ENCODE measurements at places on chromosomes 2 and 18.

DNA sequence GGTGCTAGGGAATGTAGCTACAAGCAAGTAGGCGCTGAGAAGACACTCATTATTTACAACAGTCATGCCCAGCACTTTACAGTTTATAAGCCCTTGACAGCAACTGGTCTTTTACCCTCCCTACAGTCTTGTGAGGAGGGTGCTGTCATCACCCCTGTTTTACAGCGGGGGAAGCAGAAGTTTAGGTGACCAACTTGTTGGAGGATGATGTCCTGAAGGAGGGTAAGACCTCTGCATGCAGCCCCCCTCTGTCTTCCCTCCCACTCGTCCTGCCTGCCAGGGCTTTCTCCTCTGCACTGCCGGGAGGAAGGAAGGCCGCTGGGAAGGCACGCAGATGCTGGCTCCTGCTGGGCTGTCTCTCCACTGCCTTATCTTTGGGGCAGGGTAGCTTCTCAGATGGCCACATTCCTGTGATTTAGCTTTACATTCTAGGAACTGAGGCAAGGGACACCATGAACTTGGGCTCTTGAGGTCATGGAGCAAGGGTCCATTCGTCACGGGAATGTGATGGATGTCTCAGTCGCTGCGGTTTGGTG, 972 bp downstream of the IL1R1 start:
- DNase-seq: no peak

- peak; percentile 46 for DNase-seq
Measured at GRCh38 chr18:2850816-2851215, 4.0 kb downstream of the EMILIN2 start.

DNA sequence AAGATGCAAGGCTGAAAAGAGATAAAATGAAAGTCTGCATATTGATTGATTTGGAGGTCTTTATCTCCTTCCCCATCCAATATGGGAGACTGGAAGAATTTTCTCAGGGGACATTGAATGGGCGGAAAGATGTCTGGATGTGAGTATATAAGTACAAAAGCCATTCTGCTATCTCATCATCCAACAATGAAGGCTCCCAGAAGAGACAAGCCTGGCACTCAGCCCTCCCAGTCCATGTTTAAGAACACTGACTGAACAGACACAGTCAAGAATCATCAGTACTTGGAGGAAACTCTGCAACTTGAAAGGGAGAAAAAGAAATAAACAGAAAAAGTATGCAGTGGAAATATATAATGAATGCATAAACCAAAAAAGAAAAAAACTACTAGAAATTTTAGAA, 80.9 kb downstream of the PTRHD1 start:
- no peak for DNase-seq

GRCh38 chr2:183063083-183063482, 15.5 kb upstream of the DUSP19 start:
- no peak for DNase-seq

DNA sequence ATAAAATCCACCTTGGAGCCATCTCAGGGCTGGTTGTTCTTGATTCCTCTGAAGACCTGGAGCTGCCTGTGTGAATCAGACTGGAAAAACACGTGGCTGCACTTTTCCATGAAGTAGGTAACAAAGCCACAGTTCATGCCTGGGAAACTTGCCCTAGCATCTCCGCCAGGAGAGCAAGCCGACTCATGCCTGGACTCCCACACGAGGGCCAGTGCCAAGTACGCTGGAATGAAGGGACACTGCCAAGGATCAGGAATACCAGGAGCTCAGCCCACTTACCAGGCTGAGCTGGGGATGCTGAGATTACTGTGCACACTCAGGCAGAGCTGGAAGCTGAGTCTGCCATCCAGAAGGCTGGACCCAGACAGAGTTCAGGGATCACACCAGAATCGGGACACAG, 10.9 kb upstream of the FHL2 start:
- peak; percentile 90 for DNase-seq

GRCh38 chr2:222424276-222424728, at the start of gene SGPP2:
Gene SGPP2 (plus strand): TSS chr2:222424543. CDS start chr2:222424603, 60 bp downstream.
- no peak for DNase-seq

- DNase-seq: no peak
Measured at GRCh38 chr2:46863882-46864281, 51.7 kb downstream of the MCFD2 start.

- no peak for DNase-seq
Measured at GRCh38 chr2:223591596-223591995, 10.6 kb downstream of the SCG2 start.

DNA sequence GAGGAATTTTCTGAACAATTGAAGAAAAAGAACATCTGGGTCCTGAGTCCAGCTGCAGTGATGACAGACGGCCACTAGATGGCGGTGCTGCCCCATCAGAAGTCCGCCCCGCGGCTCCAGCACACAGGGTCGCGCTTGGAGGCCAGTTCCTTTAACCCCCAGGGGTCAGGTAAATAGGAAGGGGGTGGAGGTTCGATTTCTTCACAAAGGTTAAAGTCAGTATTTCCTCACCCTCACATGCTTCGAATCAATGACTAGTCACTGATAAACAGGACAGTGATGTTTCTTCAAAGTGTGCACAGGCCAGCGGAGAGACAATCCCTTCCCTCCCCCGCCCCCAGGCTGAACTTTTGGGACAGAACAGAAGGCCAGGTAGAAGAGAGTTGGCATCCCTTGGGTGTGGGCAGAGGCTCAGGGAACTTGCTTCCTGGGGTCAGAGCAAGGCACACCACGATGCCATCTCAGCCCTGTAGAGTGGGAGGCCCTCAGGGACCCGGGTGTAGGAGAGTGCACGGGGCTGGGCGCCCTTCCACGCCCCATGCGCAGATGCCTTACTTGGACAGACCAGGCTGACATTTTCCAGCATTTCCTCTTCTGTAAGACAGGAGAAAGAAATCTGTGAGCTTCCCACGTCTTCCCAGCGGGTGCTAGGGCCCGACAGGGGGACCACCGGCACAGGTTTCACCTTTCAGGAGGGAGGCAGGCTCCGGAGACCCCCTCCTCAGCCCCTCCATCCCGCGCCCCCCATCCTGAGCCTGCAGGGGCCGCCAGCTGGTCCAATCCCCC, 722 bp downstream of the APOB start:
- DNase-seq: peak; percentile 12

- DNase-seq: no peak
Measured at GRCh38 chr18:24552218-24552617, 91.8 kb downstream of the HRH4 start.

GRCh38 chr2:39989888-39990287, 210.8 kb upstream of the THUMPD2 start:
- DNase-seq: no peak

DNA sequence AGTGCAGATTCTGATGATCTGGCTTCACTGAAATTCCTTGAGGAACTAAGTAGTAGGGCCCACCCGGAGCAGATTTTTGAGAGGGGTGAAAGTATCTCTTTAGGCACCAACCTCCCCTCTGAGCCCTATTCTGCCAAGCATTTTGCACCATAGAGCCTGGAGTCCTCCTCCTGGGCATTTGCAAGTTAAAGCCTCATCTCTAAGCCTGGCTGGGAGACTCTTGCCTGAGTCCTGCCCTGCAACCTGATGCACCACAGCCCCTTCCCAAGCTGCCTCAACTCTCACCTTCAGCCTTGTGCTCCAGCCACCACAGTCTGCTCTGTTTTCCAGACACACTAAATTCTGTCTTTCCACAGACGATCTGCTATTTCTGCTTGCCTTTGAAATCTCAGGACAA, 79.6 kb upstream of the PKDCC start:
- no peak for DNase-seq

DNA sequence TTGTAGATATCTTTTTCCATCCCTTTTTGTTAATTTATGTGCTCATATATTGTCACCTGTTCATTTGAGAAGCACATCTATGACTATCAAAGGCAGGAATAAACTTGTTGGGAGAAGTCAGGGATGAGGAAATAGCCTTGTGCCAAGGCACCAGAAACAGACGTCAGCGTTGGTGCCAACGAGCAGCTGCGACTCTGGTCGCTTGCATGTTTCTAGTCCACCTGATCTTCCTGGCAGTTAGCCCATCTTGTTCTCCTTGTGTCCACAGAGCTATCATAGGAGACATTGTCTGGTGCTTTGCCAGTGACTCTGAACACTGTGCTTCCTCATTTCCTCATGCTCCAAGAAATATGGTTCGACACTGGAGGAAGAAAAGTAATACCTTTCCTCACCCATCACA, 374.4 kb downstream of the PTPRM start:
- no peak for DNase-seq

DNA sequence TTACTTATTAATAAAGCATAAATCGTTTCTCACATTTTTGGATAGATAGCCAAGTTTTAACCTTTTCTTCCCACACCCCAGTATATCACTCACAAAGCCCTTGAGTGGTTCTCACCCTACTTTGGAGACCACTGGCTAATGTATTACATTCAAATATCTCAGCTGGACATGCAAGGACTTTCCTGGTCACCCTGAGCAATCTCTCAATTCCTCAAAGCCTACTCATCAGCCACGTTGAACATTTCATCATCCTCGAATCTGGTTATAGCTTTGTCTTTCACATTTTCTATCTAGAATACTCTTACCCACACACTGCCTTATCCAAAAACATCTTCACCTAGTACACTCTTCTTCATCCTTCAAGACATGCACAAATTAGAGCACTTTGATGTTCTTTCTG, 71.1 kb upstream of the MAPRE2 start:
- DNase-seq: no peak

DNA sequence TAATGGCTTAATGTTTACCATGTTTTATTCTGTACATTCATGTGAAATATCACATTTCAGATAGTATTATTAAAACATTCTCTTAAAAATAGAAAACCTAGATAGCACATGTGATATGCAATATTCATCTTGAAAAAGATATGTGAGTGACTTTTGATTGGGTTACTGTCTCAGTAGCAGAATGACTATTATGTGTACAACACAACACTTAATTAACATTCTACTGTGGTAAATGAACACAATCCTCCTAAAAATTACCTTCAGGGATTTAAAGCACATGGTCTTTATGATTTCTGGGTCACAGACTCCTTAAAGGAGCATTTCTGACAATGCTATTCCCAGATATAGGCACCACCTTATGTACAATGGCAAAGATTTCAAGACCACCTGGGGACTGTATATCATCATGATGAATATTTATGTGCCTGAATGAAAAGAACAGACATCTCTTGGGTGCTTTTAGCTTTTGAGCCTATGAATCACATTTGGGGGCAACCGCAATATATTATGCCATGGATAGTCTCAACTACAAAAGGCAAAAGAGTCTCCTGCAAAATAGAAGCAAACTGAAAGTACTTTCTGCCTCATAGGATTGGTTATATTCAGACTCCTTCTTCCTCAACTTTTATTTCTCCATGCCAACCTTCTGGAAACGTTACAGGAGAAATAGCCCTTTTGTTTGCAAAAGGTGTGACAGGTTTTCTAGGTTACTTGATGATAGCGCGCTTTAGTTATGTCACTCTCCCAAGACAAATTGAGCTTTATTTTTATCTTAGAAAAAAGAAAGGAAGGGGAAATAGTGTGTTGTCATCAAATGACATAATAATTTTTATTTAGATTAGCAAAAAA, 259.0 kb downstream of the CALCRL start:
- DNase-seq: no peak

DNA sequence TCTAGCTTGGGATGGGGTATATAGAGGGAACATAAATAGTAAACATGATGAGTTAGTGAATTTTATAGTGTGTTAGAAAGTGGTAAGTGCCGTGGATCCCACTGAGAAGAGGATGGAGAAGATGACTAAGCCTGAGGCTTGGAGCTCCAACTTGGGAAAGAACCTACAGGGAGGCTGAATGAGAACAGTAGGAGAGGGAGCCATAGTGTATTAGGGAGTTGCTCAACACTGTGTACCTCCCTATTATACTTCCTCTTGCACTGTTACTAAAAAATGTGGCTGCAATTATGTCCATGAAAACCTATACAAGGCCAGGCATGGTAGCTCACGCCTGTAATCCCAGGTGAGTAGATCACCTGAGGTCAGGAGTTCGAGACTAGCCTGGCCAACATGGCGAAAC, 2.9 kb upstream of the SLC19A3 start:
- no peak for DNase-seq

DNA sequence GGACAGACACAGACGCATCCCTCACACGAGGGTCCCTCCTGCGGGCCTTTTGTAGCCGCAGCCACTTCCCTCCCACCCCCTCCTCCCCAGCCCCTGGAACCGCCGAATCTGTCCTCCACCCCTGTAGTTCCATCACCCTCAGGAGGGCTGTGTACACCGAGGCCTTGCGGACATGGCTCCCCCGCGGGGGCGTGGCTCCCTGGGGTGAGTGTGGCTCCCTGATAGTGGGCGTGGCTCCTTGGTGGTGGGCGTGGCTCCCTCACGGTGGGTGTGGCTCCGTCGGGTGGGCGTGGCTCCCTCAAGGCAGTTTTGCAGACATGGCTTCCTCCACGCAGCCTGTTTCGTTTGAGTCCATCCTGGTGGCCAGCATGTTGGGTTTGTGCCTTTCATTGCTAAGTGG, 420.7 kb upstream of the SALL3 start:
- no peak for DNase-seq

- no peak for DNase-seq
Measured at GRCh38 chr2:10149635-10150034, 27.1 kb downstream of the RRM2 start.

- DNase-seq: no peak
Measured at GRCh38 chr2:173075056-173075780, 428 bp upstream of the MAP3K20 start.

GRCh38 chr2:226660526-226660925, 139.1 kb downstream of the IRS1 start:
- DNase-seq: no peak

DNA sequence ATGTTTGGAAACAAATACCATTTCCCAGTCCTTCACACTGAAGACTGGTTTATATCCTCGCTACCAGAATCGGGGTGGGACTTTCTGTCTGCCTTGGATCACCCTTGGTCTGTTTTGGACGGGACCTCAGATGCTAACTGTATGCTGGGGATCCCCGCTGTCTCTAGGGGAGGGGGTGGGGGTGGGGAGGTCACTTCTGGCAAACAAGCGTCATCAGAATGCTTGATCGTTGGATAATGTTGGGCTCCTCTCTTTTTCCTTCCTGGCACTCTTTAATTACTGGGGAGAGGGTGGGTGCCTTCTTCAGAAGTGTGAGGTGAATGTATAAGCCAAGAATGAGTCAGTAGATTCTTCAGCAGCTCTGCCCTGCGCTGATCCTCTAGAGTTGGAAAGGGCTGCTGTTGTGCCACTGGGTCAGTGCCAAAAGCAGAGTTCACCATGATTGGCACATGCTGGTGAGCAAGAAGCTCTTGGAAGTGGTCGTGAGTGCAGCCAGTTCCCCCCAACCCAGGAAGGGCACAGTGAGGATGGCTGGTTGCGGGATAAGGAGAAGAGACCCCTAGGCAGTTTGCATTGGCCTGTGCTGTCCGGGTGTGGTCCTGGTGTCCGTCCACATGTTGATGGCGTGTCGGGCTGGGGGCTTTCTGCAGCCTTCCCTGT, 32.2 kb downstream of the DGKD start:
- peak; percentile 39 for DNase-seq

DNA sequence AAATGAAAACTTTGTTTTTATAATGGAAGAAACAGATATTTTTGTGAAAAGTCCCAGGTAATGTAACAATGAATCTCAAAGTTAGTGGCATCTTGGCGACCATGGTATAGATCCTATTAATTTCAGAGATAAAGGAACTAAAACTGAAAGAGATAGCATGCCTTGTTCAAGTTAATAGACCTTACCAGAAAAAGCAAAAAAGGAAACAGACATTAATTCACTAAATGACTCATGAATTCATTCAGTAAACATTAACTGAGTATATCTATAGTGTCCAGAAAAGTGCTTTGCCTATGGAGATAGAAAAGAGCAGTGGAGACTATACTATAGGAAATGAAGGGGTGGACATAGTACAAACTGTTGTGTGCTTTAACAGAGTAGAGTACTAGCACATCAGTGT, 763.3 kb downstream of the TRIB2 start:
- DNase-seq: peak; percentile 6
